ENCODE measurements at places on chromosomes 3 and 15.

DNA sequence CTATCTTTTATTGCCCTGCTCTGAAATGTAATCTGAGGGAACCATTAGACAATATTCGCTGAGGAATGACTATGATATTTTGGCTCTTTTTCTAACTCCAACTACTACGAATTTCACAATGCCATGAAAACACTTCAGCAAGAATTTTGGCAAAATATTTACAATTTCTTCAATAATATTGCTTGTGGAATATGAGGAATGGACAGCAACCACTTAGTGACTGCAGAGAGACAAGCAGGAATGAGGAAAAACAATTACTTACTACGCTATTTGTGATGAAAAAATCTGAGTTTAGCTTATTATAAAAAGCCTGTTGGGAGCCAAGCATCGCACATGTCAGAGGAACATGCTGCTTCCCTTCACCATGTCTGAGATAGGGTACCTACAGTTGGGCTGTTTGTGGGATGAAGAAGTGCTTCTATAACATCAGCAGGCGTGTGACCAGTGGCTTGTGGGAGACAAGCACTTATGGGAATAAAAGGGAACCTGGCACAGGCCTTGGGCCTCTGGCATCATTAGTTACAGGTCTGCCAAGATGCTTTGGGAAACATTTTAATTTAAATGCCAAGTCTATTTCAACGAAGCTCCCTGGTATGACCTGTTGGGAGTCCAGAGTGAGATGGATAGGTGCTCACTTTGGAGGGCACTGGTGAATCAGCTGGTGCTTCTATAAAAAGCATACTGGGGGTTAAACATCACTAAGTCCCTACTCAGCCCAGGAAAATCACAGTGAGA lies 2.7 kb upstream of the PLCL2 start:
- no peak for DNase-seq

GRCh38 chr3:62149962-62150361 lies 223.4 kb downstream of the FEZF2 start:
- no peak for DNase-seq

DNA sequence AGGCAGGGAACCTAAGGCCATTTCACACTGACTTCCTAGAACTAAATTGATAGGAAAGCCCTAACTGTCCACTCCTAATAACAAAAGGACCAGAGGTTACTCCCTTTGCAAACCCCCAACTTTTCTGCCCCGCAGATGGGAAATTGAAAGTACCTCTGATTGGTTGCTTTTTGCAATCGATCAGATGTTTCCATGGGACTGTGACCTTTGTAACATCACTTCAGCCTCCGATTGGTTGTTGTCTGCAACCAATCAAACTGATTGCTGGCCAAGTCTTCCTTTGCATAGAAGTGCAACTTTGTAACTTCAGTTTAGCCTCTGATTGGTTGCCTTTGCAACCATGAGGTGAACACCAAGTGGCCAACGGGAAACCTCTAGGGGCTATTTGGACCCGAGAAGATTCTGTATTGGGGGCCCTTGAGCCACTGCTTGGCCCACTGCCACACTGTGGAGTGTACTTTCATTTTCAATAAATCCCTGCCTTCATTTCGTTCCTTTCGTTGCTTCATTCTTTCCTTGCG lies 11.3 kb upstream of the KNL1 start:
- peak; percentile 44 for DNase-seq

DNA sequence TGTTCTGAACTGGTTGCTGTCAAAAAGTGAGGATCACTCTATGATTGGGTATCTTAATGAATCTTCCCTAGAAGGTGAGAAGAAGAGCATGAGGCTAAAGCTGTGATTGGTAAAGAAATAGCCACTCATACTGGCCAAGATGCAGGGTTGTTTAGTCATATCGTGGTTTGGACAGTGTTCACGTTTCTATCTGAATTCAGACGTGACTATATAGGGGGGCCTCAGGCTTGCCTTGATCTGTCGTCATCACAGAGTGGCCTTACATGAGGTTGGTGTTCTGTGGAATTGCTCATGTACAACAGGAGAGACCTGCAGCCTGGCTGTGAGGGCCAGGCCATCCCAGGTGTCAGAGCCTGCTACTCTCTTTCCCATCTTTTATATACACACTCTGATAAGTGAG lies 12.4 kb downstream of the RTP2 start:
- no peak for DNase-seq

- no peak for DNase-seq
Observed at GRCh38 chr3:186888569-186888968, 41.8 kb upstream of the ST6GAL1 start.

GRCh38 chr3:135930255-135930654 lies 35.3 kb upstream of the PPP2R3A start:
- DNase-seq: no peak

DNA sequence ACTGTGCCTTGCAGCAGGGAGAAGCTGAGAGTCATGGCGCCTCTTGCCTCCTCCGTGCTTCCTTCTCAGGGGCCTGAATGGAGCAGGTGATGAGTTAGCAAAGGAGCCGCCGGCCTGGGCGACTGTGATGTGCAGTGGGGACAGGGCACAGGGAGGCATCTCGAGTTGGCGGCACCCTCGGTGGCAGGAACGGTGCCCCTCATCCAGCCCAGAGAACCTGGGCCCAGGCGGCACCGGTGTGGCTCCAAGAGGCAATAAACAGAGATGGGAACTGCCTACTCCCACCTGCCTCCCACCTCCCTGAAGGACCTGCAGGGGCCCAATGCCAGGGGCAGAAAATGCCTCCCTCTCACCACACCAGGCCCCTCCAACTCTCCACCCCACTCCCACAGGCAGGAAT lies 6.2 kb downstream of the SLC41A3 start:
- no peak for DNase-seq

DNA sequence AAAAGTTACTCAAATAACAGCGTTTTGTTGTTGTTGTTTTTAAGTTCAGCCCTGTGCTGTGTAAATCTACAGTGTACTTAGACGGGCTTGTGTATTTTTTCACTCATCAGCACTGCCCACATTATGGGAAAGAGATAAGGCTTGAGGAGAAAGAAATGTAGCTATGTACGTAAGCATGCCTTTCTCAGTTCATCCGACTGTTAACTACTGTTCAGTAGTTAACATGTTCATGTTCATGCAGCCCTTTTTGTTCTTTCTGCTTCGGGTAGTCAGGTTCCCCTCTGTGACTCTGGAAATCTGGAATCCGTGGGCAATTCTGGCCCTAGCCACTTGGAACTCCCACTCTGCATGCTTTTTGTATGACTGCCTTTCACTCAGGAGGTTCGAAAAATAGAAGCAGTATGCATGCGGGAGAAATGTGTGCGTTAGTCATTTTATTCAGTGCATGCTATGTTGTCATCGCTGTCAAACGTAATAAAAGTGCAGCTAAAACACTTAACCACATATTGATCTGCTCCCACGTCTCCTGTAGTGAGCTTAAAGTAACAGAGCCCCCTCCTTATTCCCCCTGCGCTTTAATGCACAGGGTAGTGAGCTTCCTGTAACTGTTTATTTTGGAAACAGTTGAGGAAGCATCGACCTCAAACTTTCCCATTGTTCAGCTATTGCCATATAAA lies 283.1 kb upstream of the NR2F2 start:
- no peak for DNase-seq

DNA sequence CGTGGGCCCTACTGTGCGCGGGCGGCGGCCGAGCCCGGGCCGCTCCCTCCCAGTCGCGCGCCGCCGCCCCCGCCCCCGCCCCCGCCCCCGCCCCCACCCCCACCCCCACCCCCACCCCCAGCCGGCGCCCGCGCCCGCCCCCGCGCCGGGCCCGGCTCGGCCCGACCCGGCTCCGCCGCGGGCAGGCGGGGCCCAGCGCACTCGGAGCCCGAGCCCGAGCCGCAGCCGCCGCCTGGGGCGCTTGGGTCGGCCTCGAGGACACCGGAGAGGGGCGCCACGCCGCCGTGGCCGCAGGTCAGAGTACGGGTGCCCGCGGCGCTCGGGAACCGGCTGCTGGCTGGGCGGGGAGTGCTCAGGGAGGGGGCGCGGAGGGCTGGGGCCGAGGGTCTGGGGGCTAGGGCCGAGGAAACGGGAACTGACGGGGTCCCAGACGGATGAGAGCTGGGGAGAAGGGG lies 1.1 kb upstream of the PPARG start:
- no peak for DNase-seq

DNA sequence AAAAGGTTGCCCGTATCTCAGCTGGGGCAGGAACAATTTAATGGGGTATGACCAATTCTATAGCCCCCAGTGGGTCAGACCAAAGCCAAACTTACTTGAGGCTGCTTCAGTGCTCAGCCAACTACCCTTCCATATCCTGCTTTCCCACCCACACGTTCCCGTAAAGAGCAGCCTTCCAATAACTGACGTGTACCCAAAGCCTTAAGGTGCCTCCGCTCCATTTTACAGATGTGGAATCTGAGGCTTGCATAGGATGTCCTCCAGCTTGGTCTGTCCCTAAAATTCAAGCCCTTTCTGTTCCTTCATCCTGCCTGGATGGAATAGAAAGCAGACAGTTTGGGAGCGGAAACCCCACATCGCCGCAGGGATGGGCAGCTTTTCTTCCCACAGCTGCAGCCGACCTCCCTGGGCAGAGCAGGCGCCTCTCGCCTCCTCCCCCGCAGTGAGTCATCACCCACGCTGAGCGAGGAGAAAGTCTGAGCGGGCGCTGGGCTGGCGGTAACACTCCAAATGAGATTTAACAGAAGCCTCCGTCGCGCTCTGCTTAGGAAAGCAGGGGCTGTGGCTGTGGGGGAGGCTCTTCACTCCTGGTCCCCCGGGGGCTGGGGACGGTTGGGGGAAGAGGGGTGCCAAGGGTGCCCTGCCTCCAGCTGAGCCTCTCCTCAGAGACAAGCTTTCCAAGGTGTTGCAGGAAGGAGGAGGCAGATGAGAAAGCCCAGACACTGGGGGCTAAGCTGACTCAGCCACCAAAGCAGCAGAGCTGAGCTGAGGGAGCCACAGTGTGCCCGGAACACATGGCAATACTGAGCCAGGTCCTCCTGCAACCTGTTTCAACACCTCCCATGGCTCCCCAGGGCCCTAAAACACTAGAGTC lies 57.8 kb upstream of the HRH1 start:
- peak; percentile 3 for DNase-seq
